ENCODE measurements at places on chromosomes 3 and 15. TPM values are rescaled to one million over a fixed set of nuclear protein-coding genes. Genes with fewer than 3 reads are reported as not detected.
A peak's percentile ranks its signal among the peaks of the same experiment; 100 is the strongest.

DNA sequence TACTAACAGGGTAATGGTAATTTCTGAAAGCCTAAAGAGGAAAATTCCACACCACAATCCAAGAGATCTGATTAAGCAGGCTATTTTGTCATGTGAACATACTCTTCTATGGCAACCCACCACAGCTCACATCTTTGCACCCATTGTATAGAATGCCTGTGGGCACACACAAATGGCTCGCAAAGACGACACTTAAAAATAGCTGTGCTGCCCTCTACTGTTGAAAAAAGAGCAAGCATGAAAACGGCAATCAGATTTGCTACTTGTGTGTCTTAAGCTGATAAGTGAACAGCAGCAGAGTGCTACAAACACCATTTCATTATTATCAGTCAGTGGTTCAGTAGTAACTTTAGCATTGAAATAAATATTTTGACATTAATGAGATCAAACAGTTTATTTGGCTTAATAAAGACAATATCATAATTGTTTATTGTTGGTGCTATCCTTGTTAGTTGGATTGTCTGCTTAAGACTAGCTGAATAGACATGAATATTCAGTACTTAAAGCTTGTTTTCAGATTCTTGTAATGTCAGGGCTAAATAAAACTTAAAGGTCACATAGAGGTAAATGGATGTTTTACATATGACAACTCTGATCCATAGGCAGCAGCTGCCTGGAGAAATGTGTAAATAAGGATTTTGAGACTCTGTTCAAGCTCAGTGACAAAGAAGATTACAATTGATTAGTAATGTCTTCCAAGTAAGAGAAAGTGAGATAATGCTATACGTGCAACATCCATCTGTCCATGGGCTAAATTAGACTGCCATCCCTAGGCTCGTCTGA, 199.1 kb downstream of the LRRN1 start:
- peak; percentile 15 for DNase-seq

DNA sequence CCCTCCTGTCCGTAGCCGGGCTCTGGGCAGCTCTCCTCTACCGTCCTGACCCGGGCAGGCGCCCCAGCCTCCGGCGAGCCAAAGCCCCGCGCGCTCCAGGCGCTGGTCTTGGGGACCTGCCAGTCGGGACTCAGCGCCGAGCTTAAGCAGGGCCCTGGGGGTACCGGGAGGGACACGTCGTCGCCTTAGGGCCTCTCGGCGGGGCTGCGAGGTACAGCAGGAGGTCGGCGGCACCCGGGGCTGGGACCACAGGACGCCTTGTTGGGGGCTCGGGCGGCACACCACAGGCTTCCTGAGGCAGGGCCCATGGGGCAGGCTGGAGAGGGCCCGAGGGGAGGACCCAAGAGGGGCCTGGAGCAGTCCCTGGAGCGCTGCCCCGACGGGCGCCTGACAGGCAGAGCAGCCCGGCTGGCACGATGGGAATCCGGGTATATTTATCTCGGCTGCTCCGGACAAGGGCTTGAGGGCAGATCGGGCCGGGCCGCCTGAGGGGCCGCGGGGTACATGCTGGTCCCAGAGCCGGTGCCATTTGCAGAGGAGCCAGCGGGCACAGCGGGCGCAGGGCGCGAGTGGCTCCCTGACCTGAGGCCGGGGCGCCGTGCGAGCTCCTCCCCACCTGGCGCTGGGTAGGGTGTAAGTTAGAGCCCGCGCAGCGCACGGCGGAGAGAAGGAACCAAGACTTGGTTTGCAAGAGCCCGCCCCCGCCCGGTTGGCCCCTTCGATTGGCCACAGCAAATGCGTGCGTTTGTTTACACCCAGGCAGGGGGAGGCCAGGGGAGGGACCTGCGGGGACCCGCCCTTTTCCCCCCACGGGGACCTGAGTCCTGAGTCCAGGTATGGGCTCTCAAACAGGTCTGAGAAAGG, 574 bp downstream of the SLC38A3 start:
- no peak for DNase-seq

- no peak for DNase-seq
Measured at GRCh38 chr3:8884630-8885290, 78.5 kb downstream of the RAD18 start.

GRCh38 chr3:127860211-127860696, 37.9 kb upstream of the MGLL start:
- DNase-seq, result no peak

DNA sequence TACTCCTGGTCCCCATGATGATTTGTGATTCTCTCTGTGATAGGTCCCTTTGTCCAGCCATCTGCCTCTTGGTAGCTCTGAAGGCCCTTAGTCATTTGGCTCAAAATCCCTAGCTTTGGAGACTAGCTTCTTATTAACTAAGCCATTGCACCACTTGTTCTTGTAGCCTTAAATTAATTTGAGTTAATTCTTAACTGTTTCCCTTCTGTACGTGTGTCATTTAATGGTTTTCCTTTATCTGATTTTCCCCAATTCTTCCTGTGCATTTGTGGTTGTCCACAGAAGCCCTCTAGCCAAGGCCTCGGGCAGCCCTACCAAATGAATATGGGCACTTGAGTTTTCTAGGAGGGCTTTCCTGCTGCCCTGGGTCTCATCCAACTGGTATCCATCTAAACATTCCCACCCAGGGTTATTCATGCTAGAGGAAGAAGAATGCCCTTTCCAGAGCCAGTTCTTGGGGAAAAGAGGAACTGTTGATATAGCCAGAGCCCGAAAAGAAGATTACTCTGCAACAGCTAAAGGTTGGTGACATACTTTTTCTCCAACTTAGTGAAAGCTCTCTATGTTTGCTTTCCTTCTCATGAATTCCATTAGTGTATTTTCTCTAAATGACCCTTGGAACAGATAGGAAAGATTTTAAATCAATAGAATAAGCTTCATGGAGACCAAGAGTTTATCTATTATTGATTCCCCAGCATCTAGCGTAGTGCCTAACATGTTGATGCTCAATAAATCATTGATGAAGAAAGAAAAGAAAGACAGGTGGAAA, 44.2 kb upstream of the ZBTB38 start:
- no peak for DNase-seq

GRCh38 chr3:101381809-101382208, 61.4 kb upstream of the IMPG2 start:
- DNase-seq, result peak; percentile 17

DNA sequence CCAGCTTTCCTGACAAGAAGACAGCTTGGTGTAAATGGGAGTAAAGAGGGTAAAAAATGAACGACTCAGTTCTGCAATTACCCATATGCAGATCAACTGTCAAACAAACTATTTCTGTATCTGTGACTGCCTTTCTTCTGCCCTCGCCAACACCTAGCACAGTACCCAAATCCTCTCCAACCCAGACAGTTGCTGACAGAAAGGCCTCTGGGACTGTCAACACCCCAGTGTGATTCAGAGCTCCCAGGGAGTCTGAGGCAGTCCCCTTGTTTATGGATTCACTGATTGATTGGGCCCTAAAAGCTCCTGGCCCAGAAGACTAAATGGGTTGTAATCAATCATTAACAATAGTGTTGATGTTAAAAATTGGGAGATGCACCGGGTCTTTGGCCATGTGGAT, 20.2 kb downstream of the IL17RD start:
- no peak for DNase-seq

DNA sequence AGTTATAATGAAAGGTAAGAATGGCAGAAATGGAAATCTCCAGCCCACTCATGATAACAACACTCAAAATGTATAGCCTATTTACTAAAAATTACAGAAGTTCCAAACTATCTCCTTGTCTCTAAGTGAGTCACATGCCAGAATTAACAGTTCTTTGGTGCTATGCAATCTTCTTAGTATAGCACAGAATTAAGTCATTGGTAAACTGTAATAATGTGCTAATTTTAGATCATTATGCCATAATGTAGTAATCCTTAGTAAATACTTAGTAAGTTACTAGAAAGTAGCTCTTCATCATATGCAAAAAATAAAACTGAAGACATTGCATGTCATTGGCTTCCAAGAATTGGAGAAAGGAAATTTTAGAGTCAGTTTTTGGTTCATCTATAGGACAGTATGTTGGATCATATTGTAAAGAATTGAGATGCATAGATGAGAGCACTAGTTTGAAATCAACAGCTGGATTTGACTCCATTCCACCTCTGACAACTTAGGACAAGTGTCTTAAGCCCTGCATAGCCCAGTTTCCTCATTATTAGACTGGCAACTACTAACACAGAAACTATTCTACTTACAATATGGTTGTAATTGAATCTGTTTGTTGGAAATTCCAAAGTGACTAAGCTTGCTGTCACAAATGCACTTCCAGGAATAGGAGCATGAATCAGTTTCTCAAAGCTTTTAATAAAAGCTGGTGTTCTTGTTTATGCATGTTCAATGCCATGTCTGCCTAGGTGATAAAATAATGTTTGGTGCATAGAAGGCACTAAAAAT, 40.1 kb upstream of the CD47 start:
- no peak for DNase-seq

GRCh38 chr15:32998979-32999672, 195.4 kb downstream of the FMN1 start:
- no peak for DNase-seq

DNA sequence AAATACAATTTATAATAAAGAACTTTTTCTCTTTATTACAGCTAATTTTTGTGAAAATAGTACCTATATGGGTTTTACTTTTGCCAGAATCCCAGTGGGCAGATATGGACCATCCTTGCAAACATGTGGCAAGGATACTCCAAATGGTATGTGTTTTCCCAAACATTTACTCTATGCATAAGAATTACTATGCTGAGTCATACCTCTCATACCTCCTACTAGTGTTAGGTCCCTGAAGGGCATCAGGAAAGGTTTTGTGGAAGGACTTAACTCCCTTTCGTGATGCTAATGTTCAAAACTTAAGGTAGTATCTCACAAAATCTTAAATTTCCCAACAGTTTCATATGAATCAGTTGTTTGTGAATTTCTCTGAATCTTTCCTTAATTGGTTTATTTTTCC, 21.3 kb downstream of the ADGRG7 start:
- no peak for DNase-seq

GRCh38 chr15:72534523-72534922, 60.4 kb downstream of the ARIH1 start:
- DNase-seq, result no peak

DNA sequence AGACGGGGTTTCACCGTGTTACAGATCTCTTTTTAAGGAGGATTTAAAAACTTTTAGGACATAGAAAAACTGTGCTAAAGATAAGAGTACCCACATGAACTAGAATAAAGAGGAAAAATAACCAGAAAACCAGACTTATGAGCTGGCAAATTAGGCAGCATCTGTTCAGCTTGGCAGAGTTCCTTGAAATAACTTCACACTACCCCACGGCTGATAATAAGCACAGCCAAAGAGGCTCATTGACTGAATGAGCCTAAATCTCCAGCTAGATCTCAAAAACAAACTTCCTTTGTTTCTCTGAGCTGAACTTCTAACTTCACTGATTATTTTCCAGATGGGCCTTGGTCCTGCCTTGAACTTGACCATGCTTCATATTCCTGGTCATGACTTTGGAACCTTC, 26.7 kb upstream of the PIK3R4 start:
- DNase-seq, result no peak

DNA sequence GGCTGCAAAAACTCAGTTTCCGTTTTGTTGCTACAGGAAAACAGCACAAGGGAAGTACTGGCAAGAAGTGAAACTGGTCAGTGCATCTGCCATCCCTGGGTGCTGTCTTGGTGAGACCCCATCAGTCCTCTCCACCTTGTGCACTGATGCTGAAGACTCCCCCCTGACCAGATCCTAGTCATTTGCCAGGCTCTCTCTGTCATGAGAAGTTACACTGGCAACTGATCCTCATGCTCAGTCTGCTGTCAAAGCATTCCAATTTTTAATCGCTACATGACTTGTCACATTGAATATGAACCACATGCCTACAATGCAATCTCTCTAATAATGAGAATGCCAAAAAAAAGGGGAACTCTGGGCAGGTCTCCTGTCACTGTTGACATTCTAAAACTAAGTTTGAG, 296.5 kb downstream of the ZIC1 start:
- no peak for DNase-seq

GRCh38 chr3:53230789-53231188, 25.0 kb downstream of the TKT start:
- DNase-seq, result no peak

GRCh38 chr3:163347944-163348343, 1730.4 kb downstream of the SI start:
- no peak for DNase-seq

DNA sequence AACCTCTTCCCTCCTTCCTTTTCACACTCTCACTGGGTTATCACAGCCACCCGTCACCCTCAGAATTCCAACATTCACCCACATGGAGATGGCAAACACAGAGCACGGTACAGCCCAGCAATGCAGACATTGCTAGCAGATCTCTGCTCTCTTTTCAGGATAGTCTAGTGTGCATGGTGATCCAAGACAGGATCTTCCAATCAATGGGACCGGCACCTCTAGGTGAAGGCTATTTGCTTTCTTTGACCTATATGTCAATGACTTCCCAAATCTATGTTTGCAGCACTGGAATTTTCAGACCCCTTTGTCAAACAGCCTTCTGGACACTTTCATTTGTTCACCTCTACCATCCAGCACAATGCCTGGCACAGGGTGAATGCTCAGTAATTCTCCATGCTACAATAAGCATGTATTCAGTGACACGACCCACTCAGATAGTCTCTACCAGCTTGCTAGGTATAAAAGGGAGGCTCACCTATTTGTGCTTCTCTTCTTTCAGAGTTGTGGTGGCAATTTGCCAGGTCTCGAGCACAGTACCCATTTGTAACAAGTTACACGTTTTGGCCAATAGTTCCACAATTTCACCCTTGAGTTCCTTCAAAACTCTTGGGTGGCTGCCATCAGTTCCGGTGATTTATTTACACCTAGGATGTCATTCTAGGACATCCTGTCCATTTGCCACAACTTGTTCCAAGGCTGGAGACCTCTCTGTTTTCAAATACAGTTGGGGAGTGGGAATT, 279.1 kb upstream of the ICE2 start:
- no peak for DNase-seq

DNA sequence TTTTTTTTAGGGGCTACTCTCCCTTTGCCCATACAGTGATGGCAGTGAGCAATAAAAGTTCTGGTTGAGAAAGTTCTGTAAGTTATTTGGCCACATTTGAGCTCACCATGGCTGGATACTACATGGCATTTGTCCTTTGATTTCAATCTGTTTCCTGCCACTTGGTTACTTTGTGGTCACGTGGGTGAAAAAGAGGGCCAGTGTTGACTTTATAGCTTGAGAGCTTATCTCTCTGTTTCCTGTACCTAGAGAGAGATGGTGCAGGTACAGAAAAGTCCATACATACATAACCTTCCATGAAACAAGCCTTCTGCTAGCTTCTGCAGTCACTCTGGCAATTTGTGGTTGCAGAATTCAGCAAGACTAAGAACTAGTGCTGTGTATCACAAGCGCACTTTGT, 23.4 kb upstream of the MECOM start:
- no peak for DNase-seq

C3orf20 gene
- not detected for total RNA-seq

IL20RB gene
- 8.8 TPM for total RNA-seq

ZNF660 gene
- total RNA-seq, result 0.12 TPM

DPPA2 gene
- total RNA-seq, result not detected

B3GNT5 gene
- total RNA-seq, result 9.7 TPM

C3orf85 gene
- not detected for total RNA-seq

CGNL1 gene
- 0.98 TPM for total RNA-seq

KLHDC8B gene
- total RNA-seq, result 2.4 TPM

CYB561D2 gene
- total RNA-seq, result 8.3 TPM

CISH gene
- total RNA-seq, result 0.20 TPM

TMEM212 gene
- total RNA-seq, result not detected

MCTP2 gene
- total RNA-seq, result 0.61 TPM
